ENCODE measurements at places on chromosomes 7 and 10.

- DNase-seq = no peak
Measured at GRCh38 chr10:17561111-17561510, 56.1 kb downstream of the HACD1 start.

GRCh38 chr7:65832281-65832680 is 40.6 kb upstream of the VKORC1L1 start:
- DNase-seq = no peak

GRCh38 chr7:144416341-144416740 is 12.8 kb upstream of the NOBOX start:
- DNase-seq = no peak

DNA sequence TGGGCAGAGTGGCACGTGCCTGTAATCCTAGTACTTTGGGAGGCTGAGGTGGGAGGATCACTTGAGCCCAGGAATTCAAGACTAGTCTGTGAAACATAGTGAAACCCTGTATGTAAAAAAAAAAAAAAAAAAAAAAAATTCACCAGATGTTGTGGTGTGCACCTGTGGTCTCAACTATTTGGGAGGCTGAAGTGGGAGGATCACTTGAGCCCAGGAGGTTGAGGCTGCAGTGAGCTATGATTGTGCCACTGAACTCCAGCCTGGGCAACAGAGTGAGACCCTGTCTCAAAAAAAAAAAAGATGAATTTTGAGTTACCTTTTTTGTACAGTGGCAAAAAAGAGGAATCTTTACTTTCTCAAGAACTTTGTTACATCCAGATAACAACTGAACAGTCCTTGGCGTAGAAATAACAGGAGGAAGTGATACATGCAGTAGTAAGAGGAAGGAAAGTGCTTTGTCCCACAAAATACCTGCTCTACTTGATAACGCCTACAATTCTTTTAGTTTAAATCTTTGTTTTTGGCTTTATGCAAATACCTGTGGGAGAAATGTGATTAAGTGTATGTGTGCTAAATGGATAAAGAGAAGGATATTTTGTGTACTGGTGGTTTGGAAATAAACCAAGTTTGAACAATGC is 29.3 kb downstream of the SPAG6 start:
- DNase-seq = no peak

DNA sequence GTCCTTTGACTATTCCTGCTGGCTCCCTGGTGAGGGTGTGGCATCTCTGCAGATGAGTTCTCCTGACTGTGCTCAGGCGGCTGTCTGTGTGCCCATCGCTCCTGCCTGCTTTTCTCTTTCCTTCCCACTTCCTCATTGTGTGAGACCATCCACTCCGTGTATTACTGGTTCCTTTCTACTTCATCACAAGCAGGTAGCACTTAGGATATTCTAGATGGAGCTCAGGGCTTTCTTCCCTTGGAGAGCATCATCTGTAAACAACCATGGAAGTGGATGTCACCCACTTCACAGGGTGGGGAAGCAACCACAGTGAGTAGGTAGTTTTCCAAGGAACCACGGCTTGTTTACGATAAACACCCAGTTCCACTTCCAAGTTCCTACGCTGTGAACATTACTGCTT is 15.7 kb downstream of the DNAJB6 start:
- no peak for DNase-seq

DNA sequence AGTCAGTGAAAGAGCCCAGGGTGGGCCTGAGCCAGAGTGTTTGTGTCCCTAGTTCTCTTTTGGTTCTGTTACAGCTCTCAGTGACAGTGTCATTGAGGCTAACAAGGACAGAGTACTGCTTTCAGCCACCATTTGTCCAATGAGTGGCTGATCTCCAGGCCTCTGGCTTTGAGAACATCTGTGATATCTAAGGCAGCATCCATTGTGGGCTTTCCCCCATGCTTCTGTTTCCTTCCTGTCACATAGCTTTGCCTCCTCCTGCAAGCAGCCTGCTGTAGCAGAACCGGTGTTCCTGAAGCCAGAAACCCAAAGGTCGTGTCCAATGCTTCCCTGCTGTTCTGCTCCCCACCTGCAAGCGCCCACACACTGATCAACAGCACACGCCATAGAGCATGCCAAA is 68.4 kb downstream of the IKZF1 start:
- DNase-seq = no peak

DNA sequence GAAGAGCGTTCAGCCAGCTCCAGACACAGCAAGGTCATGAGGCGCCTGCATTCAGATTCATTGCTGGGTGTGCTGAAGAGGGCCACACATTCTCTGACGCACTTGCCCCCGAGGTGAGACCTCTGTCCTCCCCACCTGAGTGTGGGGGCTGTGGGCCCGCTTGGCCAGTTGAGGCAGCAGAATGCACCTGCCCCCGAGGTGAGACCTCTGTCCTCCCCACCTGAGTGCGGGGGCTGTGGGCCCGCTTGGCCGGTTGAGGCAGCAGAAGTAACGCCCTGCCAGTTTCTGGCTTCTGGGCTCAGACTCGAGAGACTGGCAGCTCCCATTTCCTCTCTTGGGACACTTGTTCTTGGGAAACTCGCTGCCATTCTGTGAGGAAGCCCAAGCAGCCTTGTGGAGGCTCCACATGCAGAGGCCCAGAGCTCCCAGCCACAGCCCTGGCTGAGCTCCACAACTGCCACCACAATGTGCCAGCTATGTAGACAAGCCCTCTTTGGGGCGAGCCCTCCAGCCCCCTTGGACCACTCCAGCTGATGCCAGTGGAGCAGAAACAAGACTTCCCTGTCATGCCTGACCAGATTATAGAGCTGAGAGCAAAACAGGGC is 434.0 kb downstream of the DNAJB6 start:
- no peak for DNase-seq

- no peak for DNase-seq
Measured at GRCh38 chr7:136142583-136142982, 165.4 kb upstream of the MTPN start.

DNA sequence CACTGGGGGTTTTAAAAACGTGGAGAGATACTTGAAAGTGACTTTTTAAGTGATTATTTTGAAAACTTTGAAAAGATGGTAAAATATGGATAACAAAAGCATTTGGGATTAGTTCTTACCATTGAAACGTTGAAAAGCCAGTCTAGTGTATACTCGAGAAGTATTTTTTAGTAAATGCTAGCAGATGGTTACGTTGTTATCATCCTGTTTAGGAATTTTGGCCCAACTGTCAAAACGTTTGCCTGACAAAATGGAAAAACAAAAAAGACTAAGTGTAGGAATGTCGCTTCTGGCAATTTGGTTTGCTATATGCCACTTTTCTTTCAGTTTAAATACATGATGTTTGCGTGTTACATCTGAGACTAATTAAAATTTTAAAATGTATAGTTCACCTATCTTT is 1.2 kb downstream of the RBM33 start:
- DNase-seq = no peak

DNA sequence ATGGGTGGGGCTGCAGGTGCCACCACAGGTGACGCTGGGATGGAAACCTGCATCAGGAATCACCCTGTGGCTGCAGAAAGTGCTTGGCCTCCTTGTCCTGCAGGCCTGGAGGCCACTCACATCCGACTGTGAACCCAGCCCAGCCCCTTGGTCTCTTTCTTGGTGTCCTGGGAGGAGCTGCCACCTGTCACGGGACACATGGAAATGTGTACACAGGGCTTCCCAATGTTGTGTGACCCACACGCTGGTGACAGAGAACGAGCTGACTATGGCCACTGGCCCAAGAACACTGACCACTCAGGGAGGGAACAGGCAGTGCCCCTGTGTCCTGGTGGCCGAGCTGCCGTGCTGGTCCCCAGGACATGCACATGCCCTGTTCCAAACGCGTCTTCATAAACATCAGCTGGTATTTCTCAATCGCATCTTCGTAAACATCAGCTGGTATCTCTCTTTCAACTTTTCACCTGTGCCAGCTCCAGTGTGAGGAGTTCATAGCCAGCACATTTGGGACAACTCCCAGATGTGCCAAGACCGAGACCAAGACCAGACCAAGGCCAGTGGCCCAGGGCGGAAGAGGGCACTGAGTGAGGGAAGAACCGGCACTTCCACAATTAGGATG is 57.9 kb upstream of the INPP5A start:
- DNase-seq = no peak

DNA sequence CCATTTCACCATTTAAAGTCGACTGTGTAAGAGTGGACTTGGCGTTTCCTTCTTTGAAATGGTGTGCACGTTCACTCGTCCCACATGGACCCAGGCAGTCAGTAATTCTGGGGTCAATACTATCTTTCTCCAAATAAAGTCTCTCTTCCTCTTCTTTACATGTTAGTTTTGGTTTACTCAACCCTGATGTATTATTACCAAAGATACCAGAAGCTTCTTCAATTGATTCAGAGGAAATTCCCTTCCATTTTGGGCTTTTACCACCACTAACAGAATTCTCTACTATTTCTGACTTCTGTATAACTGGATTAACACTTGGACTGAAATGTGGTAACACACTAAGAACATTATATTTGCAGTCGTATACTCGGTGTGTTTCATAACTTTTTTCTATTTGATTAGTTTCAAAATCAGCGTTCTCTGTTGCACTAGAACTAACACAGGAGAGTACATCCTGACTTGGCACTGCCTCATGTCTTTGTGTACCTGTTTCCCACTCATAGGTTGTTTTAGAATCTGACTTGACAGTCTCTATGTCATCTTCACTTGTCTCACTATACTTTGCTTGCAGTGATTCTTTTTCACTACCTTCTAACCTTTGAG is 60.8 kb downstream of the LARP4B start:
- no peak for DNase-seq

DNA sequence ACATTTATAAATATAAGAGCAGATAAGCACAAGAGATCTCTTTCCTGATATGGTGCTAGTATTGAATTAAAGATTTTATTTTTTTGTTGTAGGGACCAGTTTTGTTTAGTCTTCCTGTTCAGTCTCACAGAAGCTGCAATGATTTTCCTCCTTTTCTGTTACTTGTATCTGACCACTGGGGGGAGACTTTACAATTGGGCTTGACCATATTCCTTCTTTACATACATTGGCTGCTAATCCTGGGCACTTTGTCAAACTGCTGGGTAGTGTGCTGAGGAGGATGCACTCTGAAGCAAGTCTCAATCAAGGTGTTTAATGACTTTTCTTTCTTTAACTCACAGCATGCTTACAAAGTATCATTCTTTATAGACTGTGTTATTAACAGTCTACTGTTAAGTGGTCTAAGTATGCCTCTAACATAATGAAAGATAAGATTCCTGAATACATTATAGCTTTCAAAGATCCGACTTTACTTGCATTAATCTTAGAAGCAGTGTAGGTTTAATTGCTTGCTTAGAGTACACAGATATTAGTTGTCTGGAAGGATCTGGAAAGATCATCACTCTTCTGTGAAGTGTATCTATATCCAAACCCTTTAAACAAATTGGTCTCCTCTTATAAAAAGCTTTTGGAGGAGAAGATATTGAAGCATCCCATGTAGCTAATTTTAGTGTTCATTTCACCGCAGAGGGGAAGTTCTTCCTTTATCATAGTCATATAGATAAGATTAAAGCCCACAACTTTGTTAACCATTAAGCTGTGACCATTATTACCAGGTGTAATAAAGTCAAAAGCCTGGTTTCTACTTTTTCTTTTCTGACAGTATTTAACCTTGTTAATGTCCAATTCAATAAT is 3.1 kb downstream of the PALS2 start:
- DNase-seq = no peak

- no peak for DNase-seq
Measured at GRCh38 chr10:35641676-35642034, 441 bp downstream of the FZD8 start.

- DNase-seq = no peak
Measured at GRCh38 chr7:157719008-157719682, 382.3 kb downstream of the DNAJB6 start.

- no peak for DNase-seq
Measured at GRCh38 chr10:65891073-65891981, 1034.5 kb upstream of the LRRTM3 start.

DNA sequence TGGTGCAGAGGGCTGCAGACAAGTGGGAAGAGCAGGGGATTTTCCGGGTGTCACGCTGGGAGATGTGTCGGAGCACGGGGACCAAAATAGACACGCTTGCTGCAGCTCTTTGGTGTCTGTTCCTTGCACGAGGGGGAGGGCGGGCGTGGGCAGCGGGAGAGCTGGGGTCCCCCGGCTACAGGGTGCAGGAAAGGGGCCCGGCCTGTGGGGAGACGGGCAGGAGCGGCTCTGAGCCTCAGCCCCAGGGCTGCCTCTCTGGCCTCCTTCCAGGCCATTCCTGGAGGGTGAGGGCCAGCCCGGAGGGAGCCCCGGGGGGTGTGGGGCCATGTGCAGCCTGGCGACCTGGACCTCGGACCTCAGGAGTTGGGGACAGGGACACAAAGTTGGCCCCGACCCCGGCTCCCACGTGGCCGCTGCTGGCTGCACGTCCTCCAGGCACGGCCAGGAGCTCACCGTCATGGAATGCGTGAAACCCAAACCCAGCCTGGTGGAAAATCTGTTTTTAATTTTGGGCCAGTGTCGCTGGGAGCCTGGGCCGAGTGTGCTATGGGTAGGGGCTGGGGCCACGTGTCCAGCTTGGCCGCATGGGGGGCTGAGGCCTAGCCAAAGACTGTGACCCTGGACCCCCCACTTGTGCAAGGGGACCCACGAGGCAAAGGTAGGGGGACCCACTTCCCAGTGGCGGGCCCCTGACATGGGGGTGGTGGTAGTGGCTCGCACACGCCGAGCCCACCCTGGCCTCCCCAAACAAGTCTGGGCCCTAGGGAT is 6.6 kb downstream of the TTYH3 start:
- no peak for DNase-seq

- DNase-seq = no peak
Measured at GRCh38 chr7:50594734-50595485, 29.7 kb upstream of the DDC start.

DNA sequence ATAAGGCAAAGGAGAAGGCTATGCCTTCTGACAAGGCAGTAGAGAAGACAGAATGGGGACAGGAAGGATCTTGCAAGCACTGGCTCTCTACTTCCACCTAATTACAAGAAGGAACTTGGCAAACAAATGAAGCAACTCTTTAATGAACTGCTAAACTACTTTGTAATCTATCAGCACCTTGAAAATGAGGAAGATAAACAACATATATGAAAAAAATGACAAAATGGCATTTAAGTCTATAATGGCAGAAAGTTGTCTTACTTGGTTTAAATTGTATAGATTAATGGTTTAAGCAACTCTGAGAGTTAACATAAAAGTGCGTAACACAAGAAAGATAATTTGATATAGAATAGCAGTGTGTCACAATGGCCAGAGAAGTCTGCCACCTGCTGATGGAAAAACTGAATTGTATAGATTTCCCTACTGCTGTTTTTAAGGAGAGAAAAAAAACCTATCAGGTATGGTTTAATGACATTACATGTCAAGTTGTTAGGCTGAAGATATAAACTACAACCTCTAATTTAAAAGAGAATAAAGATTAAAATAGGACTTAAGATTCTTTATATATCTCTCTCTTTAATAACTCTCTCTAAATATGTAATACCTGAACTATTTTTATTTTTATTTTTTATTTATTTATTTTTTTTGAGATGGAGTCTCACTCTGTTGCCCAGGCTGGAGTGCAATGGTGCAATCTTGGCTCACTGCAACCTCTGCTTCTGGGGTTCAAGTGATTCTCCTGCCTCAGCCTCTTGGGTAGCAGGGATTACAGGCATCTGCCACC is 11.8 kb downstream of the NT5C3A start:
- DNase-seq = no peak

- no peak for DNase-seq
Measured at GRCh38 chr10:34480345-34480744, 334.8 kb downstream of the PARD3 start.

Data from stimulated activated CD8-positive, alpha-beta memory T cell treated with anti-CD3 and anti-CD28 coated beads, Interleukin-15, amount 100 ng/mL, for 4 hours (primary cell).